ENCODE measurements at places on chromosomes 4 and X.

DNA sequence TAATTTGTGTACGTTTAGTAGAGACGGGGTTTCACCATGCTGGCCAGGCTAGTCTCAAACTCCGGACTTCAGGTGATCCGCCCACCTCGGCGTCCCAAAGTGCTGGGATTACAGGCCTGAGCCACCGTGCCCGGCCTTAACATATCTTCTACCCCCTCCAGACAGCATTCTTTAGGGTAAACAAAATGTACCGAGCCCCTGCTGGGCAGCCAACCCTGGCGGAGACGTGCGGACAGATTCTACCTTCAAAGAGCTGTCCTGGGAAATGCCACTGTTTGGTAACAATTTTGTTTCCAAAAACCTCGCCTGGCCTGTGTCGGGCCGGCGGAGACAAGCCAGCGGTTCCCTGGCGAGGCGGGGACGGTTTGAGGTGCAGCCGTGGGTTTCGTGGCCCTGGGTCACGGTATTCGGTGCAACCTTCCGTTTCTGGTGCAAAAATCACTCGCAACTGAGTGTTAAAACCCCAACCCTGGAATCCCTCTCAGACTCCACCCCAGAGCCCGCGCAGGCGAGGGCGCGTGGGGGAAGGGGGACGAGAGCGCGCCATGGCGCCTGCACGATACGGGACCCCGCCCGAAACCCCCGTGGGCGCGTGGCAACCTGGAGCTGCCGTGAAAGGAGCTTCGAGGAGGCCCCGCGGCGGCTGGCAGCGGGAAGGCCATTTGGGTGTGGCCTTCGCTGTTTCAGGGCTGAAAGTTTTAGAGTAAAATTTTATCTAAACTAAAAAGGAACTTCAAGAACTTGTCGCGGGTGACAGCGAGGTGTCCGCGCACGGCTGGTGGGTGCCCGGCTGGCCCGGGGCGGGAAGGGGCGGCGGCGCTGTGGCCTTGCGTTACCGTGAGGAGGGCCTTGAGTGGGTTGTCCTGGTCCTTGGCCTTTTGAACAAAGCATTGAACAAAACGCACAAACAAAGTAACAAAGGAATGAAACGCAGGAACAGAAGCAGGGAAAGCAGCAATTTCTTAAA lies 17.0 kb downstream of the MRFAP1 start:
- no peak for DNase-seq

DNA sequence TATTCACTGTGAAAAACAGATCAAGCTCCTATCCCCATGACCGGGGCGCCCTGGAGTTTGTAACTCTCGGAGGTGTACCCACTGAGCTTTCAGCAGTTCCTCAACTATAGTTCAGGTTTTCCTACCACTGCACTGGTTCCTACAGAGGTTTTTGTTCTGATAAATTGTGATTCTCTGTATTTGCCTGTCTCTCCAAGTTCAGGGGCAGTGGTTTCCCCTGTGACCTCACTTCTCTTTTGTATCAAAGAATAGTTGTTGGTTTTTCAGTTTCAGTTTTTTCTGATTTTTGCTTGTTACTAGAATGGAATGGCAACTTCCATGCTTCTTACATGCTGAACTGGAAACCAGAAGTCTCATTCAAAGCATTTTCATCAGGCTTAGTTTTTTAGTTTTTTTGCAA lies 56.8 kb upstream of the PLS3 start:
- DNase-seq: no peak

DNA sequence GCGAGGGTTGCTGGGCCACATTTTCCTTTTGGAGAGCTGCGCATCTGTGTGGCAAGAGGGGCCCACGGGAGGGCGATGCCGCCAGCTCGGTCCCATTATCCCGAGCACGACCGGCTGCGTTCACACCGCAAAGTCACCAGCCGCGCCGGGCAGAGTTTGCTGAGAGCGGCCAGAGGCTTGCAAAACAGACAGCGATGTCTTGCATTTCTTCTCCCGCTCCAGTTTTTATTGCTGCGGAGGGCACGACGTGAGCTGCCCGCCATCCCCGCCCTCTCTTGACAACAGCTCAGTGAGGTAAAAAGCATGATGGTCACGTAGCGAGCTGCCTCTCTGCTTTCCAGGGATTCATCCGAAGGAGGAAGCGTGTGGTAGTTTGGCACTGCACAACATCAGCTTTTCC lies 102.1 kb upstream of the TENM3 start:
- no peak for DNase-seq

GRCh38 chrX:109350551-109350950 lies 131.3 kb downstream of the GUCY2F start:
- DNase-seq: no peak

- no peak for DNase-seq
Observed at GRCh38 chr4:151359576-151359975, 34.2 kb upstream of the SH3D19 start.

GRCh38 chr4:83240379-83240875 lies 44.2 kb downstream of the COQ2 start:
- no peak for DNase-seq

DNA sequence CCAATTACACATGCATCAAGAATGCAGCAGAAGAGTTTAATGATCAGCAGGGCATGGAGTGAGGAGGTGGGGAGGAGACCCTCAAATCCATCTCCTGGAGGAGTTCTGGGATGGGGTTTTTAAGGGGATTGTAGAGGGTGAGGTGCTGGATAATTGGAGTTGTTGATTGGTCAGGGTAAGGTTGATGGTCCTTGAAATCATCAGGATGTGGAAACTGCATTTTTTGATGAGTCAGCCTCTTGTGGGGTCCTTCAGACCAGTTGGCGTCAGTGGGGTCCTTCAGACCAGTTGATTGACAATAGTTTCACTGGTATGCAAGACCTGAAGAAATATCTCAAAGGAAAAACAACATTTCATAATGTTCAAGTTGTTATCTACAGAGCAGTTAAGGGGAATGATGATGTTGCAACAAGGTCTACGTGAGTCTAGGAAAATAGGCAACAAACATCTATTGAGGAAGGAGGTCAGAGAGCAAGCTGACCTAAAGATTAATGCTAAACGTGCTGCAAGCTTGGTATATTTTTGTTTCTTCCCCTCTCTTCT lies 88.3 kb downstream of the NRK start:
- no peak for DNase-seq

GRCh38 chr4:173057442-173057841 lies 111.2 kb upstream of the GALNT7 start:
- DNase-seq: no peak

DNA sequence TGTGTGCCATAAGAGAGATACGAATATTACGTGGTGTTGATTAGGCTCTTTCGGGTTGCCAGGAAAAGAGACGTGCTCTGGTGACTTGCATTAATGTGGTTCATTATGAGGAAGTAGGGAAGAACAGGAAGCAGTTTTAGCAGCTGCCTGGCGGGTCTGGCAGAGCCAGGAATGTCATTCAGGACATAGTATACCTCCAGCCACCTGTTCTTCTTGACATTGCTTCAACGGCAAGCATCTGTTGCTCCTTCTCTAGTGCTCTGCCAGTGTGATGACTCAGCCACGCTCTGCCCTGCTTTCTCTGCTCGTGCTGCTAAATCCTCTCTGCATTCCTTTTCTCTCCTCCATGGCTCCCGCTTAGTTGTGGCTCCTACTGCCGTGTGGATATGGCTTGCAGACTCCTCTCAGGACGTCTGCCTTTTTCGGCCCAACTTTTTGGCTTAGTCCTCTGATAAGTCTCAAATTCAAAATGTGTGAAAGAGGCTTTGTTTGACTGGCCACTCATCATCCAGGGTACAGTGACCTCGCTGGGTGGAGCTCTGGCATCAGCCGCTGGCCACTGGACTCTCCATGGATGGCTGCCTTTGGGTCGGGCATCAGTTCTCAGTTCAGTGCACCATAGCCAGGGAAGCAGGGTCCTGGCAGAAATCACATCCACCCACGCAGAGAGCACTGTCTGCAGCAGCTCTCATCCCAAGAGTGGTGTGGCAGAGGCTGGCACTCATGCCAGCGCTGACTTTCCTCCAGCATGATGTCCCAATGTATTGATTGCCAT lies 89.3 kb upstream of the KLF3 start:
- no peak for DNase-seq

DNA sequence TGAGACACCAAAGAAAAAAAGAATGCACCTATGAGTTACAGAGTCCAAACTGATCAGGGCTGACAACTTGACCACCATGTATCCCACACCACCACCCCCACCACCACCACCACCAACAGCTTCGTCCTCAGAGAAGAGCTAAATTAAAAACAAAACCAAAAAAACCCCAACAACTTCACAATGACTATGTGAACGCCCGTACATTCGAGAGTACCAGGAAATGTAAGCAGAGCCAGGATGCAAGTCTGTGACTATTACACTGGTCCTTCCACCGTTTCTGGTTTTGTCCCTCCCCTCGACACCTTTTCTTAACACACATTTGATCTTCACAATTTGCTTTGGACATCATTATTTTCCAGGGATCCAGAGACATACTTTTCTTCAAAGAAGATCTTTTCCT lies 51.0 kb downstream of the WFS1 start:
- no peak for DNase-seq

DNA sequence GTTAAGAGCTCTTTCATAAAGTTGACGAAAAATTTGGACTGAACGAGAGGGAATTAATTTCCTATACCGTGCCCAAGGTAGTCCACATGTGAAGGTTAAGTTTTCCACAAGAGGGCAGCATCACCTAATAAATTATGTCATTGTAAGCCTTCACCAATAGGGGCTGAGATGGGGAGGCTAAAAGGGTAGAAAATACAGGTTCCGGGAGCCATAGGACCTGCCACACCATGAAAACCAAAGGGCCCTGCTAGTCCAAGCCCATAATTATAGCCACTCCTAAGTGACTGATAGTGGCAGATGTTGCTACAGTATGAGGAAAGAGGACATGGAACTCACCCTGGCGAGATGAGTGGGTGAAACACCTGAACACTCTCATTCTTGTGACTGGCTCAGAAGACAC lies 122.2 kb downstream of the SHROOM4 start:
- no peak for DNase-seq

DNA sequence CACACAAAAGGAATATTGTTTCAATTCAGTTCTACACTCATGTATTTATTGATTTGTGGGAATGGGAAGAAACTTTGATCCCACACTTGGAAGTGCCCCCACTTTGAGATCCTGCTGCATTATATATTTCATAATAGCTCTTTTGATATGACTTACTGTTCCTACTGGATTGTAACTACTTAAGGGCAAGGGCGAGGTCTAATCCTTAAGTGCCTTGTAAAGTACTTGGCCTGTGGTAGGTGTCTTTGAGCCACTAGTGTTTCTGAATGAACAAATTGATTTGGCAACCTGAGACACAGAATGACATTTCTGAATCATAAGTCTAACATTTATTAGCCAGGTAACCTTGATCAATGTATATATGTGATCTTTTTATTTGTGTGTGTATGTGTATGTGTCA lies 767.2 kb downstream of the RAB28 start:
- no peak for DNase-seq

DNA sequence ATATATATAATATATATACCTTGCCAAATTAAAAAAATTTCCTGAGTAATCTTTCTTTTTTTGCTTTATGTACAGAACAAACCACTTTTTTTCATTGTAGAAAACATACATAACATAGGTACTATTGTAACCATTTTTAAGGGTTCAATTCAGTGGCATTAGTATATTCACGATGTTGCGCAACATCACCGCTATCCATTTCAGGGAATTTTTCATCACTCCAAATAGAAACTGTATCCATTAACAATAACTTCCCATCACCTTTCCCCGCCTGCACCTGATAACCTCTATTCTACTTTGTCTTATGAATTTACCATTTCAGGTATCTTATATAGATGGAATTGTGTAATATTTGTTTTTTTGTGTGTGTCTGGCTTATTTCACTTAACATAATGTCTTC lies 124.7 kb downstream of the MGST2 start:
- no peak for DNase-seq

DNA sequence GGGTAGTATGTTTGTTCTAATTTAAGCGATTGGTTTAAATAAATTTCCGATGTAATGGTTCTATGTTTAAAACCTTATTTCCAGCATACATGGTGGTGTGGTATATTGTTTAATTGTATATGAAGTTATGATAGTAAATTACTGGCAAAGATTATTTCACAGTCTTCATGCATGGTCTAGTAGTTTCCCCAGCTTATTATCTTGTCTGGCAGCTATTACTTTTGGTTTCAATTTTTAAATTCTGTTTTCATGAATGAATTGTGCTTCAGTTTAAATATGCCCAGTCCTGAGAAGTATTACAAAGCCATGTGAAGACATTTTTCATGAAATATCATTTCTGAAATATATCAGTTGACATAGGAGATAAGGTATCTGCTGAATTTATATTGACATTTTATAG lies 6.3 kb downstream of the ALG13 start:
- no peak for DNase-seq

GRCh38 chrX:150411656-150412055 lies 48.5 kb downstream of the MAMLD1 start:
- DNase-seq: no peak

DNA sequence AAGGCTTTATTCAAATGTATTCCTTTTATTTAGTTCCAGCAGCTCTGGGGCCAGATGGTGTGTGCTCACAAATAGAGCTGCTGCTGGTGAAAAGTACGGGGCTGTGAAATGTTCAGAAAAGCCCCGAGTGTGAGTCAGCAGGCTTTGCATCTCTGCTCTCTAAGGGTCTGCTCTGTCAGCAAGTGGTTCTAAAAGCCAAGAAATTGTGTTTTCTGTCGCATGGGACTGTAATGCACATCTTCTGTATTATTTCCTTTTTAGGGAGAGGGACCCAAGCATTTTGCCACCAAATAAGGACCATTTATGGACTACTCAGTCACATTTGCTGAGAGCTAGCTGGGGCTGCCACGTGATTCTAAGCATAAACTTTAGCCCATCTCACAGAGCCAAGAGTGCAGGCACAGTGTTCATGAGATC lies 82.9 kb upstream of the NHS start:
- no peak for DNase-seq

DNA sequence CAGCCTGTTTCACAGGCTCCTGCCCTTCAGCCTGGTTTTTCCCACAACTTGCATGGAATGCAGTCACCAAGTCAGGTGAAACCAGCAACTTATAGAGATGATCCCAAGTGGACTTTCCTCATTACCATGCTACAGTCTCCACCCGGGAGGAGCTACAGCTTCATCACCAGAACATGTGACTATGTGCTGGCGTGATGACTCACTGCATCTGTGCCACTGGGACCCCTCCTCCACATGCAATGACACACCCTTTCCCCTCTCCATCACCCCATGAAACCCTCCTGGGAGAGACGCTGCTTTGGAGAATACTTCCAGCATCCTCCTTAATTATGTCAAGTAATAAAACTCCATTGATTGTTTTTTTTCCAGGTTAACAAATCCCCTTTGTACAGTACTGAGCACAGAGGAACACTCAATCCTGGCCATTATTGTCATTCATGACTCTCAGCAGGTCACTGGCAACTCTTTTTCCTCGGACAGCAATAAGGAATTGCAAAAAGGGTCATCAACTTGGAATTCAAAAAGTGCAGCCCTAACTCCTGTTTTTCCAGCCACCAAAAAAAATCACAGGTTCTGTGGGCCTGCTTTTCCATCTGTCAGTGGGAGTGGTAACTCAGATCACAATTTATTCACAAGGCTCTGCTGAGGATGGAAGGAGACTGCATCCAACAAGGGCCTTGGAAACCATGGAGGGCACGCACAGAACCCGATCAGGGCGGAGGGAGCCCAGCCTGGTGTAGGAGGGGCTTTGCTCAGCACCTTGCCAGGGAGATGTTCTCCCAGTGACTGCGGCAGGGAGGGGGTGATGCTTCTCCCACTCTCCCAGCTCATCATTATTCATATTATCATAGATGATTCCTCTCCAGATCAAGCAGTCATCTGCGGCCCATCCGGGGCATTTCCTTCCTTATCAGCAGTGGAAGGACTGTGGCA lies 17.4 kb downstream of the QDPR start:
- DNase-seq: peak; percentile 2
